Placental pericyte (primary cell): ENCODE measurements at places on chromosomes 7 and 10. TPM values are rescaled to one million over a fixed set of nuclear protein-coding genes. Genes with fewer than 3 reads are reported as not detected.

ACBD7 gene
- total RNA-seq, result 0.72 TPM in 1 of 2 replicates, not detected in the other

GRID1 gene
- total RNA-seq, result 0.29 TPM in 1 of 2 replicates, not detected in the other

TMEM176B gene
- total RNA-seq, result 0.29 TPM in 1 of 2 replicates, not detected in the other

GPRIN2 gene
- total RNA-seq, result not detected in 2 replicates

ABCB4 gene
- 0.86 TPM in 1 of 2 replicates, not detected in the other for total RNA-seq
